ENCODE measurements at places on chromosomes 13 and 19.
A peak's percentile ranks its signal among the peaks of the same experiment; 100 is the strongest.

DNA sequence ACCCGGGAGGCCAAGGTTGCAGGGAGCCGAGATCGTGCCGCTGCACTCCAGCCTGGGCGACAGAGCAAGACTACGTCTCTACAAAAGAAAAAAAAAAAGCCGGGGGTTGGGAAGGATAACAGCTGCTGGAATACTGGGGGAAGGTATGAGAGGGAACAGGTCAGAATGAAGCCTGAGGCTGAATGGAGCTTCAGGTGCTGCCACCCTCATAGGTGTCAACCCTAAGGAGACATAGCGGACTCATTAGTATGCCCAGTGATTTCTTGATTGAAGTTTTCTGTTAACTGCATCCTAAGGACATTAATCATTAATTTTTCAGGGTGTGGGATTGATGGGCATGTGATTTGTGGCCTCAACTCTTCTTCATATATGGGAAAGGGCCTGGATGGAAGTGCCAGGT, 6.0 kb downstream of the SMARCA4 start:
- DNase-seq = no peak

GRCh38 chr13:113458253-113459065, 5.2 kb upstream of the ADPRHL1 start:
- DNase-seq = no peak

DNA sequence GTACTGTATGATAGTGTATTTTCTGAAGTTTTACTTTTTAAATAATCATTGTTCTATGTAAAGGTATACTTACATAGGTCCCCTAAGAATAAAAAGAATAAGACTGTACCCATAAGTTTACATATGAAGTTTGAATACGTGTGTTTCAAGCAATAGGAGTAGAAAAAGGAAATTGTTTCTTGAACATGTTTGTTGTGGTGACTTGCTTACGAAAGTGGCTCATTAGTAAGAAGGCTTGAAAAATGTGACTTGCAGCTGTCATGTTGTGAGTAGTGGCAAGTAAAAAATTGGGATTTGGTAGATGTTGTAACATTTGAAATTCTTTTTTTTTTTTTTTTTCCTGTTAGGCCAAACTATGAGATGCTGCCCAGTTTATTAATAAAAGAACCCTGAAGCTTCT, 203.3 kb downstream of the LMO7 start:
- DNase-seq = no peak

DNA sequence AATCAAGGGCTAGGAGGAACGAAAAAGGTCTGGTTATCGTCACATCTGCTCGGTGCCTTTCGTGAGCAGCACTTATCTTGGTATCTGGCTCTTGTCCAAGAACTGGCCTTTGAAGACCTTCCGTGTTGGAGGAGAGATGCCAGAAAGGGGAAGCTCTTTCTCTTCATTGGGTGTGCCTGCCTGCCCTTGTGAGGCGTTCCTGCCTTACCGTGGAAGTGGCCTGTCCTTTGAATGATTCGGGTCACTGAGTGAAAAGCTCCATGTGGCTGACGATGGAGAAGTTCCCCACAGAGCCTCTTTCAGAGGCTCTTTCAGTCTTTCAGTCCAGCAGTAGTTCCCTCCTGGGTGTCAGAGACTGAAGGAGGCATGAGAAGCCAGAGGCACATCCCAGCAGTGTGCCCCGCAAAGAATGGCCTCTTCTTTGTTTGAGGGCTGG, 121.5 kb upstream of the SLC10A2 start:
- no peak for DNase-seq

DNA sequence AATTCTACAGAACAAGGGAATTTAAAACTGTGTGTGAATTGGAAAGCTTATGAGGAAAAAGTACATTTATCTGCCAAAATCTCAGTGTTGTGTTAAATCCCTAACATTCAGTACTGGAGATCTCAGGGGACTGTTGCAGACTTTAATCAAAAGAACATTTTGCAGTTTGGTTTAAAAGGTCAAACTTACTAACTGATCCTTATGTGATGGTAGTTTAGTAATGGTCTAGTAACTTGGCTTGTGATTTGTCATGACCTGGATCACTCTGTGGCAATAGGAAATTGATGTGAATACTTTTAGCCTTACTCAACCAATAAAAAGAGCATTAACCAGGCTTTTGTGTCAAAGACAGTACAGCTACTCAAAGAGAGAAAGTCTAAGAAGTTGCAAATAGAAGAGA, 862.1 kb upstream of the MIR17HG start:
- DNase-seq = no peak

DNA sequence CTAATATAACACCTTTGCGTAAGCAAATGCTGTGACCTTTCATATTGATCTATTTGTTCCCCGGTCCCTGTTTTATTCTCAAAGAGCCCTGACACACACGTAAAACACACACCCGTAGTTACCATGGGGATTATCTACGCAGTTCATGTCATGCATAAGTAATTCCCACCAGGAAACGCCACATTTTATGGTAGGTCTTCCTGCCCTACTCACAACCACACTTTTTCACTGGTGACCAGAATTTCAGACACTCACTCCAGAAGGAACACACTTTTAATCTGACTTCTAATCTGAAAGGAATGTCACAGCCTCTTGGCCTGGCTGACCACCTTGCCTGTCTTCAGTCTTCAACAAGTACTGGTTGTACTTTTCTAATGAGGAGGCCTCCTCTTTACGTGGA, 46.8 kb downstream of the SLC7A1 start:
- no peak for DNase-seq

GRCh38 chr13:31073859-31074718, 87.6 kb downstream of the HSPH1 start:
- peak; percentile 59 for DNase-seq

Measured in activated CD8-positive, alpha-beta memory T cell treated with anti-CD3 and anti-CD28 coated beads, Interleukin-2, amount 10 ng/mL, durations not matched to agents 7 days and 5 days (primary cell).